ENCODE measurements at places on chromosomes 3 and 15.

DNA sequence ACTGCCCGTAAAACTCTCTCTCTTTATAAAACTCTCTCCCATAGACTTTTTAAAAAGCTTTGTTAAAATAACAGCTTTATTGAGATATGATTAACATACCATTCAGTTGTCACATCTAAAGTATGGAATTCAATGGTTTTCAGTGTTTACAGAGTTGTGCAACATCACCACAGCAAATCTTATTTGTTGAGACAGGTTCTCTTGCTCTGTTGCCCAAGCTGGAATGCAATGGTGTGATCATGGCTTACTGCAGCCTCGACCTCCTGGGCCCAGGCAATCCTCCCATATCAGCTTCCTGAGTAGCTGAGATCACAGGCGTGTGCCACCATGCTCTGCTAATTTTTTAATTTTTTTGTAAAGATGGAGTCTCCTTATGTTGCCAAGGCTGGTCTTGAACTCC is 35.9 kb upstream of the TRAK1 start:
- DNase-seq: no peak

DNA sequence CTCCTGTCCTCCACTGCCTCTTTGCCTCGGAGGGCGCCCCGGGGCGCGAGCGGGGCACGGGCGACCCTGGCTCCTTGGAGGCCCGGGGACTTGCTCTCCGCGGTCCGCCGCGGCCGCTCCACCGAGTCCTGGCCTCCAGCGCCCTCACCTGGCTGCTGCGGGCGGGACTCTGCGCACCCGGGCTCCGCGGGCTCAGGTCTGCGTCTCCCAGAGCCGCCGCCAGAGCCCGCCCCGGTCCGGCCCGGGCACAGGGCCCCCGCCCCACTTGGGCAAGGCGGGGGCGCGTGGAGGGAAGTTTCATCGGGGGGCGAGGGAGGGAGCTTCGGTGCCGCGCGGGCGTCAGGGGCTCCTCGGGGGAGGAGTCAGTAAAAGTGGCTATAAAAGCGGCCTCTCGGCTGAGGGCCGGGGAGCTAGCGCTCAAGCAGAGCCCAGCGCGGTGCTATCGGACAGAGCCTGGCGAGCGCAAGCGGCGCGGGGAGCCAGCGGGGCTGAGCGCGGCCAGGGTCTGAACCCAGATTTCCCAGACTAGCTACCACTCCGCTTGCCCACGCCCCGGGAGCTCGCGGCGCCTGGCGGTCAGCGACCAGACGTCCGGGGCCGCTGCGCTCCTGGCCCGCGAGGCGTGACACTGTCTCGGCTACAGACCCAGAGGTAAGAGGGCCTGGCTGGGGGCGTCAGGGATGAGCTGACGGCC is at the start of gene CEMIP:
Gene CEMIP, plus strand, starts transcription at position 407 of the 694 bp plus-strand sequence. CDS start 94,510 bp downstream, outside the sequence.
- peak; percentile 41 for DNase-seq

DNA sequence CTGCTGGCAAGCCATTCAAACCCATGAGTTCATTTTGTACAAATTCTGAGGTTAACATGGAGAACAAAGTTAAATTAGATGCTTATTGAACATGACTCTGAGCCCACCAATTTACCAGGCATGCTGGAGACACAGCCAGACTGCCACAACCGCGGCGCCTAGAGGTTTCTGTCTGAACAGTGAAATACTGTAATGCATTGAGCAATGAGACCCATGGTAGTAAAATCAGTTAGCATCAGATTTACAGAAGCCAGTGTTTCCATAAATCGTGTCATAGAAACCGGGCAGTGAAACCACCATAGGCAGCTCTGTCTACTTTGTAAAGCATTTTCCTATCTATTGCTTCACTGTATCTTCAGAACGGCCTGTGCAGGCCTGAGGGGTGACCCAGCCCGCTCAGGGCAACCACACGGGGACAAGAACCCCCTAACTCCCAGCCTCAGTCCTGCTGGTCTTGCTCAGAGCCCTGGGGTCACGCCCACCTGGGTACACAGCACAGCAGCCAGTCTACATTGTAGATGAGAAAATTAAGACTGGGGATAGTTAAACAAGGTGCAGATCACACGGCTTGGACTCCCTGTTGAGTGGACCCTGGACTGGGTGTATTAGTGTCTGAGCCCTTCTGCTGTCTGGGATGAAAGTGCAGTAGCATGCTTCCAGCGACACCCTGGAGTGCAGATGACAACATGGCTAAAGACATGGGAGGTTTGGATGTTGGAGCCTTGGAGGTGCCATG is 44.2 kb downstream of the MGLL start:
- DNase-seq: no peak

DNA sequence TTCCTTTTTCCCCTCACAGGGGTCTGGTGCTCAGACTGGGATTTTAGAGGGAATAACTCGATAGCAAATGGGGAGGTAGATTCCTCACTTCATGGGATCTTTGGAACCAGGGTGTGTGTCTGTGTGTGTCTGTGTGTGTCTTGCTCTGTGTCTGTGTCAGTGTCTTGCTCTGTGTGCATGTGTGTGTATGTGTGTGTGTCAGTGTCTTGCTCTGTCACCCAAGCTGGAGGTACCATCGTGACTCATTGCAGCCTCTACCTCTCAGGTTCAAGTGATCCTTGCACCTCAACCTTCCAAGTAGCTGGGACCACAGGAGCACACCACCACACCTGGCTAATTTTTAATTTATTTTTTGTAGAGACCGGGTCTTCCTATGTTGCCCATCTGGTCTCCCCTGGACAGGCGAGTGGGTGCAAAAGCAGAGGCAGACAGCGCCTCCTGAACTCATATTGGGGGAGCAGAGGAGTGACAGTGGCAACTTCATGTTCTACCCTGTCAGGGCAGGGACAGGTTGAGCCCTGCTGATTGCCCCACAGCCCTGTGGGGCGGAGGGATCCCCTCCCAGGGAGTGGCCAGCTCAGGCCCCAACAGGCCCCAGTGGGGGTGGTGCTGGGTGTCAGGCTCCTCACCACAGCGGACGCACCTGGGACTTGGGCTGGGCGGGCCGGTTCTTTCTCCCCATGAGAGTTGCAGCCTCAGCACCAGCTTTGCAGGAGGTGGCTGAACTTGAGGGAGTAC is 10.4 kb upstream of the SEMA4B start:
- DNase-seq: no peak

GRCh38 chr3:64909011-64909410 is 221.2 kb upstream of the ADAMTS9 start:
- no peak for DNase-seq

- DNase-seq: peak; percentile 46
Observed at GRCh38 chr15:52677593-52678467, 1.4 kb downstream of the ATOSA start.

- no peak for DNase-seq
Observed at GRCh38 chr3:164416491-164417222, 661.6 kb downstream of the SI start.

GRCh38 chr3:67901681-67902080 is 247.3 kb upstream of the SUCLG2 start:
- no peak for DNase-seq

- DNase-seq: no peak
Observed at GRCh38 chr3:109364088-109364487, 26.7 kb upstream of the DPPA4 start.

DNA sequence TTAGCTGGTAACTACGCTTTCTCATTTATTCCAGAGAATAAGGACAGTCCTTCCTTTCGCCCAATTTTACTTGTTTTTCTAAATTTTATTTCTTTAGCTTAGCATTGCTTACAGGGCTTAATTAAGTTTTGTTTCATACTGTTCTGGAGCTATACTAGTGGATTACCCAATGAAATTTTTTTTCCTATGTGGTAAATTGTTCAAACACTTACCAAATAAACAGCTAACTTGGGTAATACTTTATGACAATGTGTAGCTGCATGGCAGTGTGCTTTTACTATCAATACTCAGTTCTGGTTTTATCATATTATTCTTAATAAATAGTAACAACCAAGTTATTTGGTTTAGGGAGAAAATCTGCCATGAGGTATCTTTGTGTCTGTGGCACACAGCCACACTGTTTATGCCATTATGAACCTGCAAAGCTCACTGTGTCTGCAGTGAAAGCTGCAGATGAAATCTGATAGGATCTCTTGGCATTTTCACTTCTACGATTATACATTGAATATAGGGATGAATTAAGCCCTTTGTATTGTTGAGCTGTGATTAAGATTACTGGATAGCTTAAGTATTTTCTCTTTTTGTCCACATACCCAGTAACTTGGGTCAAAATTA is 37.2 kb downstream of the UBE2E2 start:
- DNase-seq: no peak

- DNase-seq: no peak
Observed at GRCh38 chr3:158483701-158484235, 87.2 kb upstream of the MLF1 start.

- no peak for DNase-seq
Observed at GRCh38 chr3:161682715-161683114, 186.1 kb downstream of the OTOL1 start.
